AG08396 (cell line): ENCODE measurements at places on chromosomes 7 and 10.

DNA sequence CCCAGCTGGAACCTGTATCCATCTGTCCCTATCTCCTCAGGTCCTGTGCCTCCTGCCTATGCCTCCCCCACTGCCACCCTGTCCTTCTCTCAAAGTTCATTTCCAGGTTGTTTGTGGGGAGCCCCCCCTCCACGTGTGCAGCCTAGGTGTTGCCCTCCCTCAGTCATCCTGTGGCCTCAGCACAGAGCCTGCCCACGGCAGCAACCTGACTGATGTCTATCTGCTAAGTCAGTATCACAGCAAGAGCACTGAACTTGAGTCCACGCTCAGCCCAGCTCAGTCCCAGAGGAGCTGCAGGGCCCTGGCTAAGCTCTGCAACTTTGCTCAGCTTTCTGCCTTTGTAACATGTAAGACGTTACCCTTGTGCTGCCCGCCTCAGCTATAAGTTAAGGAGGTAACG, 28.7 kb downstream of the FAM53B start:
- no peak for DNase-seq

GRCh38 chr7:50216626-50217025, 87.9 kb upstream of the IKZF1 start:
- DNase-seq: no peak

DNA sequence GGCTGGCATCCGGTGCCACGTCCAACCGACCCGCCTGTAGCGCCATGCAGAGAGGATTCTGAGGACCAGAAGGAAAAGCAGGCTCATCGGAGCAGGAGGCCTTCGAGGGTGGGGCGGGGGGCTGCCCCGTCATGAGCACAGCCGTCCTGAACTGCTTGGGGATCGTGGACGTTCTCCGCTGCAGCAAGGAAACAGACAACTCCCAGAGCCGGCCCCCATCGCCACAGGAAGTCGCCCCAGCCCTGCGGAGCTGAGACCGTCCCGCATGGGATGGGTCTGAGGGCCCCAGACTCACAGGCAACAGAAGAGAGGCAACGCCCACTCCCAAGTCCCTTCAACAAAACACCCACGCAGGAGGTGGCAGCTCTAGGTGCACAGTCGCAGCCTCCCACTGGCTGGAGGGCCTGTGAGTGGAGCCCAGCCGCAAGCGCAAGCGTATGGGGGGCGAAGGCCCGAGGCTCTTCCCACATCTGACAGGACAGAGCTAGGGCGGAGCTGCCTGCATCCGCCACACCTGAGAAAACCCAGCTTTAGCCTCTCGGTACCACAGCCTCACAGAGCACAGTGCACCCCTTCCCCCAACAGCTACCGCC, 64.7 kb upstream of the TNRC18 start:
- no peak for DNase-seq

GRCh38 chr7:94655848-94656657, at the start of gene SGCE:
TSS of gene SGCE (minus strand) at chr7:94656133. CDS start at chr7:94656098, 35 bp downstream.
- DNase-seq: peak; percentile 79

DNA sequence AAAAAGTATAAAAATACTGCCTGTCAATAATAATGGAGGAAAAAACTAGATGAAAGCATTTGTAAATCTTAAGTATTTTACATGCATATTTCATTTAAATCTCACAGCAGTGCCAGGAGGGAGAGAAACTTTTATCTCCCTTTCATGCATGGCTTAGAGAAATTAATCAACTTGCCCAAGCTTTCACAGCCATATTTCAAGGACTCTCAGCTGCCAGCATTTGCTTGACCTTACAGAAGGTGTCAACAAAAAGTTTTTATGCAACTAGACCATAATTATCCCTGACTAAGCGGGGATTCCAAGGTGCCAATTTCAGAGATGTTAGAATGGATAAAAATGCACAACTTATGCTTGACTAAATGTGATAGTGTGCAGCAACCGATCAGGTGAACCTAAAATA, 125.4 kb downstream of the ZFAND4 start:
- no peak for DNase-seq

GRCh38 chr7:23863209-23863787, 153.3 kb downstream of the STK31 start:
- no peak for DNase-seq

GRCh38 chr7:45082031-45082830, 6.5 kb downstream of the NACAD start:
- no peak for DNase-seq

DNA sequence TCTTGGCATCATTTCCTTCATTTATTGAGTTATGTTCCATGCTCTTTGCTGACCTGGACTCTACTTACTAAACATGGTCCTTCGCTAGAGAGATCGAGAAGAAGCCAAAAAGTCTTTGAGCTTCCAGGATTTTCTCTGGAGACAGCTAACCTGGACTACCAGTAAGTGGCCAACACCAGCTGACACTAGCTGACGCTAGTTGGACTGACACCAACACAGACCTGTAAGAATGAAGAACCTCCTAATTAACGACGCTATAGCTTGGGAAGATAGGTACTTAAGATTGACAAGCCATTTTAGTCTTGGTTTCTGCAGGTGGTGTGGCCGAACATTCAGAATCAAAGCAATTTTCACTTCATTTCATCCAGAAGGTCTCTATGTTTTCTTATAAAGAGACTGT, 66.4 kb downstream of the GALNT17 start:
- DNase-seq: no peak

GRCh38 chr7:148026713-148027112, 563.9 kb upstream of the C7orf33 start:
- no peak for DNase-seq

GRCh38 chr7:106767498-106768323, 97.4 kb upstream of the PIK3CG start:
- DNase-seq: peak; percentile 43

- no peak for DNase-seq
Measured at GRCh38 chr10:130795819-130796218, 515.7 kb downstream of the TCERG1L start.

GRCh38 chr7:144824360-144824759, 11.5 kb downstream of the TPK1 start:
- peak; percentile 36 for DNase-seq

DNA sequence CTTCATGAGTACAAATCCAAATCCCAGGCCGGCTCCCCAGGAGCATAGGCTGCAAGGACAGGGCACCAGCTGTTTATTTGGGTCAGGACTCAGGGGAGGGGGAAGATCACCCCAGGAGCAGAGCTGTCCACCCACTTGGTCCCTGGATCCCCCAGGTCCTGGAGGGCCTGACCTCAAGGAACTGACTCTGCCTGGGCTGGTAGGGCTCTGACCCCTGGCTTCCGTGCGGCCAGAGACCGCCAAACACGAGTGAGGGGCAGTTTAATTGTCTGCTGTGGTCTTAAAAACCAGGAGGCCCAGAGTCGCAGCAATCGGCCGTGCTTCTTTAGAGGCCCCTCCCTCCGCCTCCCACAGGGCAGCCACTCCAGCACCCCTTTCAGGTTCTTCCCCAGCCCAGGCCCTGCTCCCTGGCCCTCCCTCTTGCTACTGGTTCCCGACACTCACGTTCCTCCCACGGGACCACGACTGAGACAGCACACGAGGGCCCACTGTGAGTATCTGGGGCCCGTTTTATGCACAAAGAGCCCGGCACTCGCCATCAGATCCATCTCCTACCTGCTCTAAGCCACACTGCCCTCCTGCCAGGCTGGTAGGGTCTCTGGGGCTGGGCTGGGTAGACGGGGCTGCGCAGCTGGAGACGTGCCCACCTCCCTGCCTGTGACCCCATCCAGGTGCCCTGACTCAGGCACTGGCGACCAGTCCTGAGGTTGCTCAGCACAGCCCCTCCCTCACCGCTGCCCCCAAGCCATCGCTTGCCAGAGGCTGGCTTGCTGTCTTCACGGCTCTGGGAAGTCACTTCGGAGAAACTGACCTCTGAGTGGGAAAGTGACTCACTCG, 30.0 kb upstream of the CFAP46 start:
- no peak for DNase-seq

- DNase-seq: peak; percentile 68
Measured at GRCh38 chr10:79904671-79905321, 44.1 kb downstream of the SFTPD start.

GRCh38 chr10:19874791-19875190, 58.6 kb downstream of the PLXDC2 start:
- DNase-seq: no peak

- DNase-seq: no peak
Measured at GRCh38 chr7:69912141-69912540, 313.9 kb downstream of the AUTS2 start.

DNA sequence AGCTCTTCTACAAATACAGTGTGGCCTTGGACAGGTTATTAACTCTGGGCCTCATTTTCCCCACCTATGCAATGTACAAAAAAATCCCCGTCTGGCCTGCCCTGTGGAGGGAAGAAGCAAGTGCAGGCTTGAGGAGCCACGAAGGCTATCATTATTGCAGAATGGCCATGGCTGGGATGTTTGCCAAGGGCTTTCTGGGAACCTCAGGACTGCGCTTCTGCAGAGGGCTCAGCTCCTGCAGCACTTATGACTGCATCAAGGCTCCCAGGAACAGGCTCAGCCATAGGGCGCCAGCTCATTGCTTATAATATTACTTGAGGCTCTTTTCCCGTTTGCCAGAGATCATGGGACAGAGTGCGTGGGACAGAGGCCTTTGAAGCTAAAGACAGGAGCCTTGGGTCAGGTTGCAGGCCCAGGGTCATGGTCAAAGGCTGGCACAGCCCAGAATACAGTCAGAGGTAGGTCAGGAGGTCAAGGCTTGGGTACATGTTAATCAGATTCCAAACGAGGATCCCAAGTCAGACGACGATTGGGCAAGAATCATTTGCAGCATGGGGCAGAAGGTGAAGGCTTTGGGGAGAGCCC, 20.6 kb upstream of the C10orf105 start:
- DNase-seq: peak; percentile 59

GRCh38 chr10:13016426-13016825, 14.9 kb upstream of the CCDC3 start:
- no peak for DNase-seq

GRCh38 chr10:86759073-86759672, 2.8 kb downstream of the BMPR1A start:
- DNase-seq: no peak

DNA sequence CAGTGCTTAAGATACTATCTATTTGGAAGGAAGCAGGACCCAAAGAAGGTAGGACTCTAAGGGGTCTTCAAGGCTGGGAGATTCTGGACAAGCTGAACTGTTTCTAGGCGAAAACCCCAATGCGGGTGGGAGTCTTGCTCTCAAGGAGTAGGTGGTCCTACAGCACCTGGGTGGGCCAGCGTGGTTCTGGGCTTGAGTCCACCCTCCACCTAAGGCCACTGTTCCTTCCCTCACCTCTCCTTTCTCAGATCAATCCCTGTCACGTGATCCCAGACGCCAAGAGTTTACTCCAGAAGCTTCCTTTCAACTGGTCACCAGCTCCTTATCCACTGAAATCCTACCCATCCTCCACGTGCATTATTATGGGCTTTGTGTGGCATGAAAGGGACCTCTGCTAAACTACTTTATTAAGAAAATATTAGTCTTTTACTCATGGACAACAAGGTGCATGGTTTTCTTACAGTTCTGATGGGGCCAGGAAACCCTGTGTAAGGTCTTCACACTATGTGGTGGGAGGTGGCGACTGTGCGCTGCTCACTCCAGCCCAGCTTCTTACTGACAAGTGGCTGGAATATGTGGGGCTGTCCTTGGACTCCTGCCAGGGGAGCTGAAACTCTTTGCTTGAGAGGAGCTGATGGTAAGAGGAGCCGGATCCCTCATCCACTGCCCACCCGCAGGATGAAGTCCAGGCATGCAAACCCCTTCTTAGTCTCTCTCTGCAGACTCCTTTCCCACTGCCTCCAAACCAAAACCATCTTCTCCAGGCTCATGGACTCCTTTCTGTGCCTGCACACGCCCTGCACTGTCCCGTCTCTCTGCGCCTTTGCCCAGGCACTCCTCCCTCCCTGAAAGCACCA, 1.6 kb downstream of the ZNF746 start:
- DNase-seq: peak; percentile 46

DNA sequence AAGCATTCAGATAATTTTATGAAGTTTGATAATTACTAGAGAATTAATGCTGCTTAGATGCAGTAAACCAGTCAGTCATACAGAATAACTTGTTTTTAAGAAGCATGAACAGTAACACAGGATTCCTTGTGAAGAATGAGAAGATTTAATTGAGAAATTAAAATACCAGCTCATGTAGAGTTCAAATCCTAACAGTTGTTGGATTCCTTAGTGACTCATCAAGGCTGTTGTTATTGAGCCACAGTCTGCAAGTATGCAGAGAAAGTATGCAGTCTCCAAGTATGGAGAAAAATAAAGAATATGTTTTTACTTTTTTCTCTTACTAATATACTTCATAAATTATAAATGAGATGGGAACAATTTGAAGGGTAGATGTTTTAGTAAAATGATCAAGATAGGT, 30.2 kb upstream of the CYP26C1 start:
- peak; percentile 67 for DNase-seq

GRCh38 chr7:151167197-151167961, at the start of gene GBX1:
TSS of gene GBX1 (minus strand) at chr7:151167694. CDS start at chr7:151167548, 146 bp downstream.
- DNase-seq: no peak

DNA sequence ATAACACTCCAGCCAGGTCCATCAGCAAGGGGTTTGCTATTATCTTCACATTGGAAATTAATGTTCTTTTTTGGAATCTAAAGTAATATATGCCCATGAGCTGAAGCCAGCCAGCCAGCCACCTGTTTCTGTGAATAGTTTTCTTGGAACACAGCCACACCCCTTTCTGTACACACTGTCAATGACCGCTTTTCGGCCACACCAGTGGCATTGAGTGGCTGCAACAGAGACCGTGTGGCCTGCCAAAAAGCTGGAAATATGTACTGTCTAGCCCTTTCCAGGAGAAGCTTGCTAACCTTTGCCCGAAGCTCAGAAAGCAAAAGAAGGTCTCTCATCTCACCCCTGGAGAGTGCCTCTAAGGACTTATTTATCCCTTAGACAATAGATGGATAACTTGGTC, 98.5 kb upstream of the NPS start:
- DNase-seq: no peak

- peak; percentile 43 for DNase-seq
Measured at GRCh38 chr10:93039721-93040120, 20.9 kb upstream of the CYP26C1 start.

DNA sequence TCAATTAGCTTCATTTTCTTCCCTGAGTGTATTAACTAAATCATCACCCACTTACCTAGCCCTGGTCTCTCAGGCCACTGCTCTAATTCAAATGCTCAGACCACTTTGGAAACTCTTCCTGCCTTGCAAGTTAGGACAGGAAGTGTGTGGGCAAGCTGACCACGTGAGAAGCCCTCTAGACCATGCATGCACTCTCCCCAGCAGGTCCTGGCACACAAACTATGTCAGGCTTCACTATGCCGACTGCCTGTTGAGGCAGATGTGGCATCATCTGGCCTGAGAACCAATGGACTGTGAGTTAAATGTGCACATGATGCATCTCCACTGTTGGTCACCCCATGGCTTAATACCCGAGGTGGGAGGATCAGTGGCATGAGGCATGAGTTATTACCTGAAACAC, 439.6 kb downstream of the GRID1 start:
- no peak for DNase-seq

GRCh38 chr7:67445728-67446127, 449.1 kb downstream of the TYW1 start:
- no peak for DNase-seq
